B cell (primary cell): ENCODE measurements at places on chromosomes 3 and 15. TPM values are rescaled to one million over a fixed set of nuclear protein-coding genes. Genes with fewer than 3 reads are reported as not detected.

- DNase-seq: no peak
- no peak overlapping the region for H3K4me3 ChIP-seq
- H3K36me3 ChIP-seq: no peaks in the 10 kb centered on the region
- no peak overlapping the region for H3K27ac ChIP-seq
- H3K27me3 ChIP-seq: no peaks in the 10 kb centered on the region
These were observed 60.1 kb downstream of the VGLL3 start for GRCh38 chr3:86930831-86931230.

Gene SETD2
- 91.4 and 98.9 TPM in 2 replicates for total RNA-seq

Gene COL7A1
- total RNA-seq: 2.1 and 3.3 TPM in 2 replicates

DNA sequence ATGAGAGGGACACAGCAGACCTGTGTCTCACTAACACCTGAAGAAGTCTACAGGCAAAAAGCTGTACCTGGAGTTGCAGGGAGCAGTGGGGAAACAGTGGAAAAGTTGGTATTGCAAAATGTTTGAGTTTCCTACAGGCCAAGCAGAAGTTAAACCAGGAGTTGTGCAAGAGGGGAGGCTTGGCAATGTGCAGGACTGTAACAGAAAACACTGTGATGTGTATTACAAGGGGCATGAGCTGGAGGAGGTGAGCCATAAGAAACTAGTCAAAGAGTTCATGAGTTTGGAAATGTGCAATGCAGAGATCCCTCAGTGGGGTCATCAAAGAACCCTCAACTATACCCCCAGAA, 47.1 kb upstream of the SERPINI2 start:
- DNase-seq: no peak
- H3K27ac ChIP-seq: no peak overlapping the region
- H3K27me3 ChIP-seq: no peaks in the 10 kb centered on the region

DNA sequence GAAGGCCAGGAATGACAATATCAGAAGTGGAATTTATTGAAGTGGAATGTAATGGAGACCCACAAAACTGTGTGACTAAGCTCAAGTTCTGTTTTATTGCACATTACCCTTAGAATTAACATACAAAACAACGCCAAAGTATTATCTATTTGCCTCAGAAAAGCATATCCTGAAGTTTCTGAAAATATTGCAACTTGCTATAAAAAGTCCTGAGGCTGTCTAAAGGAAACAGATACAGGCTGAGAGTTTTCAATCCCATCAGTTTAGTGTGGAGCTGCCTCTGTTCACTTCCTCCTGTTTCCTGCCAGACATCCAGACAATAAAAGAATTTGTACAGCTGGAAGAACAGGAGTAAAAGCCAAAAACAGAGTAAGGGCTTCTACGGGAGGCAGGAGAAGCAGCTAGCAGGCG, 108.8 kb downstream of the FBN1 start:
- no peak for DNase-seq
- H3K4me3 ChIP-seq: no peak overlapping the region
- no peak overlapping the region for H3K27ac ChIP-seq
- H3K4me1 ChIP-seq: no peaks in the 10 kb centered on the region
- H3K27me3 ChIP-seq: no peaks in the 10 kb centered on the region

GRCh38 chr3:160154033-160154432, 71.2 kb upstream of the C3orf80 start:
- H3K27ac ChIP-seq: no peak overlapping the region
- no peaks in the 10 kb centered on the region for H3K36me3 ChIP-seq
- DNase-seq: no peak
- no peak overlapping the region for H3K4me3 ChIP-seq
- no peaks in the 10 kb centered on the region for H3K27me3 ChIP-seq
